Activated T-helper 1 cell treated with anti-CD3 and anti-CD28 coated beads, Interleukin-12 subunit alpha, Interleukin-12 subunit beta, Interleukin-2, Interleukin-4 antibody, amounts not matched to agents 30 ng/mL and 10 ng/mL and 1 ng/mL, durations not matched to agents 14 hours and 24 hours and 36 hours (primary cell): ENCODE measurements at places on chromosomes 12 and 14. TPM values are rescaled to one million over a fixed set of nuclear protein-coding genes. Genes with fewer than 3 reads are reported as not detected.

- H3K4me3 ChIP-seq: no peak overlapping the region
- no peak overlapping the region for H3K27ac ChIP-seq
These were observed 221.5 kb upstream of the DAAM1 start for GRCh38 chr14:58966997-58967396.

MYH6 gene
- 0.52 and 0.59 TPM in 2 replicates for total RNA-seq

GRCh38 chr12:91515944-91516694 is 333.5 kb upstream of the DCN start:
- H3K27me3 ChIP-seq: no peaks in the 10 kb centered on the region
- H3K4me3 ChIP-seq: no peak overlapping the region

- no peaks in the 10 kb centered on the region for H3K36me3 ChIP-seq
- DNase-seq: no peak
- H3K27me3 ChIP-seq: peaks cover 2% of the 10 kb centered on the region
- H3K4me1 ChIP-seq: no peaks in the 10 kb centered on the region
- no peak overlapping the region for H3K4me3 ChIP-seq
These were observed 93.4 kb downstream of the CAND1 start for GRCh38 chr12:67362526-67362925.

GRCh38 chr12:46942579-46942978 is 116.8 kb upstream of the SLC38A4 start:
- H3K27me3 ChIP-seq: peaks cover 5% of the 10 kb centered on the region
- no peak overlapping the region for H3K27ac ChIP-seq
- no peak for DNase-seq
- no peaks in the 10 kb centered on the region for H3K36me3 ChIP-seq
- no peak overlapping the region for H3K4me3 ChIP-seq
- no peaks in the 10 kb centered on the region for H3K4me1 ChIP-seq
